ENCODE measurements at places on chromosomes 3 and 15.

- DNase-seq = no peak
These were observed 43.6 kb upstream of the PLXNA1 start for GRCh38 chr3:126939338-126939718.

GRCh38 chr15:92155934-92156333 is 237.7 kb upstream of the ST8SIA2 start:
- DNase-seq = no peak

GRCh38 chr15:45640616-45641015 is 5.8 kb downstream of the SQOR start:
- DNase-seq = no peak

- peak; percentile 59 for DNase-seq
These were observed 71.3 kb downstream of the SMAD6 start for GRCh38 chr15:66773129-66773873.

GRCh38 chr3:53255423-53255774 is 423 bp downstream of the TKT start:
- peak; percentile 56 for DNase-seq

- DNase-seq = no peak
These were observed 40.1 kb upstream of the AKAP13 start for GRCh38 chr15:85340321-85340665.

- DNase-seq = no peak
These were observed 662 bp downstream of the UBL7 start for GRCh38 chr15:74460298-74460697.

DNA sequence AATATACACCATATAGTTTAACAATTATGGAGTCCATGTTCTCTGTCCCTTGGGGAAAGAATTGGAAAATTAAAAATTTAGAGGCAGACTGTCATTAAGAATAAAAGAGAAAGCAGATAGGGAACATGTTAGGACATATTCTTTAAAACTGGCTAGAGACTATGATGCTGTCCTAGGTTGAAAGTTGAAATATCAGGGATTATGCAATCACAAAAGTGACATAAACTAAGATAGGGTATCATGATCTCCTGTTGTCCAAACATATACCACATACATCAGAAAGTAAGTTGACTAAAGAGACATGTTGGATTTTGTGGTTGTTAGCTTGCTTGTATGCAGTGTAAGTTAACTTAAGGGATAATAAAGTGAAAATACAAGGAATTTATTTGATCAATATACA is 9.9 kb upstream of the EID1 start:
- no peak for DNase-seq

DNA sequence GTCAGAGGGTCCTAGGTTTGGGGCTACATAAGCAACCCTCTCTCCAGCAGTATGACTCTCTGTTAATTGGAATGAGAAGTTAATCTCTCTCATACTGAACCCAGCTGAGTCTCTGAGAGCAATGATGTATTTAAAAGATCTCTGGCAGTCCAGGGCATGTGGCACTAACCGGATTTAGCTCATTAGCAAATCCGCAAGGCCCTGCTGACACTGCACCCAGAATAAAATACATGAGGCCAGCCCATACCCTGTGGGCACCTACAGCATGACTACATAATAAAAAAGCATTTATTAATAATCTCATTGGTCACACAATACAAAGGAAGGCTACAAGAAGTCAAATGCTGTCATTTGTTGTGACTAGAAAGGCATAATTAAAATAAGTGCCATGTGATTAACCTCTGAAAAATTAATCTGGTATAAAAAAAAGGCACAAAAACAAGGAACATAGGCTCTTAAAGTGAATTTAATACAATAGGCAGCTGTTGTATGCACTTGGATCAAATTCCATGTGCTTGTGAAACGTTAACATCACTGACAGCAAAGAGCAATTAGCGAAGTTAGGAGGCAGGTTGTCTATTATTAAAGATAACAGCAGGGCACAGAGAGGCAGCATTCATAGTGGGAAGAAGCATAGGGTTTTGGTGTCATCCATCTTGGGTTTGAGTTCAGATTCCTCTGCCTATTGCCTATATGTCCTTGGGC is 381.2 kb downstream of the WDR72 start:
- no peak for DNase-seq

- DNase-seq = no peak
These were observed 68.9 kb downstream of the IL20RB start for GRCh38 chr3:137026701-137027100.

DNA sequence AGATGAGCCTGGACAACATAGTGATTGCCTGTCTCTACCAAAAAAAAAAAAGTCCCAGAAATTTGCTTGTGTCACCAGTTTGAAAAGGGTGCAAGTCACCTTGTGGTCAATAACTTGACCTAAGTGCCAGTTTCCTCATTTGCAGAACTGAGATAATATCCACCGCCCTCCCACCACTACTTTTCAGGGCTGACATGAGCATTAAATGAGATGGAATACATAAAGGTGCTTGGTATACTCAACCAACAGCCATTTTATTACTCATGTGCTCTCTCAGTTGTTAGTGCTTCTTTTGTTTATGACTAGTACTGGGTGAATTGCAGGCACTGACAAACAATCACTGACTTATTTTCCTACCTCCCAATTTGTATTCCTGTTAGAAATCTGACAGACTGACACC is 340.5 kb upstream of the SATB1 start:
- no peak for DNase-seq

GRCh38 chr15:85440451-85440850 is 60.0 kb downstream of the AKAP13 start:
- no peak for DNase-seq

GRCh38 chr15:58770519-58770856 is 614 bp upstream of the MINDY2 start:
- no peak for DNase-seq

- no peak for DNase-seq
These were observed 31.5 kb upstream of the TM4SF4 start for GRCh38 chr3:149442851-149443544.

GRCh38 chr15:50993598-50993997 is 85.1 kb downstream of the AP4E1 start:
- no peak for DNase-seq

- DNase-seq = no peak
These were observed 23.8 kb upstream of the OXTR start for GRCh38 chr3:8793242-8793641.

DNA sequence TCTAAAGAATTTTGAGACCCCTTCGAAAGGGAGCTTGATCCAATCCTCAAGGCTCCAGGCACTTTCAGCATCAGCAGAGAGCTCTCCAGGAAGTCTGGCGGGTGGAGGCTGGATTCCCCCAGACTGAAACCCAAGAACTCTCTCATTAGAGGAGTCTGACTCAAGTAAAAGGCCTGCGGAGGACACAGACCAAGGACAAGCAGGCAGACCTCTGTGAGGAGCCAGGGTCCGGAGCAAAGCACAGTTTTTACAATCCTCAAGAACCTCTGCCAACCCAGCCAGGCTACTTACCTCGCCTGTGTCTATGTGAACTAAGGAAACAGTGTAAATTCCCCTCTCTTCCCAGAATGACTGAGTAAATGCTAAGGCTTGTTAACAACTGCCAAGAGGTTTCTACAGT is 86.2 kb downstream of the FBN1 start:
- DNase-seq = no peak

- DNase-seq = peak; percentile 22
These were observed 110.2 kb downstream of the NR1I2 start for GRCh38 chr3:119891944-119892721.

- no peak for DNase-seq
These were observed 7.6 kb upstream of the TMEM44 start for GRCh38 chr3:194640829-194641228.

DNA sequence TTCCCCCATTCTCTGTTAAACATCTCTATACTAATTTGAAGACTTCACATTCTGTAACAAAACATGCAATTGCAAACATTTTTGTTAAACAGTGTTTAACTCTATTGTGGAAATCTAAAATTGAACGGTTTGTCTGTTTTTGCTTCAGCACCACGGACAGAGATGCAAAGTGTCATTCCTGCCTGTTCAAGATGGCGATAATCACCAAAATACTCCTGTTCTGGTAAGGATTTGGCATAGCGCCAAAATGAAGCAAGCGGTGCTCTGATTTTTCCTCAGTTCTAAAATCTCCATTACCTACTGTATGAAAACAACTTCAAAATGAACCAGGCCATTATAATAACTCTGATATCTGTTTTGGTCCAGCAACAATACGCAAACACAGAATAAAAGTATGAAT is 129.7 kb upstream of the TUSC7 start:
- no peak for DNase-seq

GRCh38 chr3:115301364-115301860 is 154.3 kb upstream of the ZBTB20 start:
- no peak for DNase-seq

GRCh38 chr3:50503504-50504342 is at the start of gene CACNA2D2:
Gene CACNA2D2 (minus strand): TSS chr3:50503634. CDS start chr3:50503423, 211 bp downstream.
- peak; percentile 82 for DNase-seq

DNA sequence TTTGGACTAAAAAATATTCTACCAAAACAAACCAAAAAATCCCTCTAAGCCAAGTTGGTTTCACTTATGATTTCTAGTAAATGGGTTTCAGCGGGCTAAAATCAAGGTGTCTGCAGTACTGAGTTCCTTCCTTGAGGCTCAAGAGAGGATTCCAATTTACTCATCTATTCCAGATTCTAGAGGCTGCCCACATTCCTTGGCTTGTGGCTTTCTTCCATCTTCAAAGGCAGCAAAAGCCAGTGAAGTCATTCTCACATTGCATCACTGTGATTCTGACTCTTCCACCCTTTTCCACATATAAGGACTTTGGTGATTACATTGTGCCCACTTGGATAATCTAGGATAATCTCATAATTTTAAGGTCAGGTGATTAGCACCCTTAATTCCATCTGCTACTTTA is 48.1 kb downstream of the DPPA2 start:
- no peak for DNase-seq

GRCh38 chr15:52808441-52808840 is 18.3 kb upstream of the ONECUT1 start:
- DNase-seq = no peak

All from pancreas (tissue), 10 donors.